ENCODE measurements at places on chromosomes 12 and 14.
A peak's percentile ranks its signal among the peaks of the same experiment; 100 is the strongest.

GRCh38 chr12:124834822-124835221, 28.8 kb downstream of the SCARB1 start:
- DNase-seq = no peak

GRCh38 chr12:56193025-56193578, 3.8 kb upstream of the SMARCC2 start:
- peak; percentile 84 for DNase-seq

DNA sequence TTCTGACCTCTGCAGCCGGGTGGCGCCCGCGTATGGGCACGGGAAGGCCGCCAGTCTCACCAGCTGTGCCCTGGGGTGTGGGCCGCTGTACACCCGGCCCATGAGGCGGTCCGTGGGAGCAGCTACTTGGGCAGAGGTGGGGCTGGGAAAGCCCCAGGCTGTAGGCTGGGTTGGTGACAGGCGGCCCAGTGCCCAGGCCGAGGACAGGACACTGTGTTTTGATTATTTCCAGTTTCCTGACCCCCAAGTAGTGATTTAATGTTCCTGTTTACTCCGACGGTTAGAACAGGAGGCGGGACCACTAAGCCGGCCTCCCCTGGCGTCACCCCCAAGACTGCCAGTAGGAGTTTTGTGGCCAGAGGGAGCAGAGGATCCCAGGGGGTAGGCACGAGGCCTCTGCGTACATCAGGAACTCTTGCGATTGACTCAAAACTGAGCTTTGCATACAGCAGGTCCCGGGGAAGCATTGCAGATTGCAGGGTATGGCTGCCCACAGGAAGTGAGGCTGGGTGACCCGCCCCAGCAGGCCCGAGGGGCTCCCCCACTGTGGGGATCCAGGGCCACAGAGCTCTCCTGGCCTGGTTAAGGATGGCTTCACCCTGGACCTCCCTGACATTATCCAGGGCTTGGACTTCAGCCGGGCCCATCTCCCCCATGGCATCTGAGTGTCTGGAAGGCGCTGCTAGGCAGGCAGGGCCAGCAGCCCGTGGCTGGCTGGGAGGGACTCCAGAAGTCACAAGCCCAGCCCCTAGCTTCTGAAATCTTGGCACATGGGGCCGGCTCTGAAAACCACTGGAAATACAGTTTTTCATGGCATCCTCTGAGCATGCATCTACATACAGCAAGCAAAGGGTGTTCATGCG, 42.5 kb upstream of the DIO3 start:
- no peak for DNase-seq

- no peak for DNase-seq
Measured at GRCh38 chr14:97410667-97411620, 613.8 kb downstream of the VRK1 start.

DNA sequence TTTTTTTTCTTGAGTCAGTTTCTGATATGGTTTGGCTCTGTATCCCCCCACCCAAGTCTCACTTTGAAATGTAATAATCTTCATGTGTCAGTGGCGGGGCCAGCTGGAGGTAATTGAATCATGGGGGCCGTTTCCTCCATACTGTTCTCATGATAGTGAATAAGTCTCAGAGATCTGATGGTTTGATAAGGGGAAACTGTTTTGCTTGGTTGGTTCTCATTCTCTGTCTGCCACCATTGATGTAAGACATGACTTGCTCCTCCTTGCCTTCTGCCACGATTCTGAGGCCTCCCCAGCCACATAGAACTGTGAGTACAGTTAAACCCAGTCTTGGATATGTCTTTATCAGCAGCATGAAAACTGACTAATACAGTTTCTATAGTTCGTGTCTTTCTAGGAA, 42.9 kb downstream of the WNK1 start:
- no peak for DNase-seq
